ENCODE measurements at places on chromosomes 4 and X. TPM values are rescaled to one million over a fixed set of nuclear protein-coding genes. Genes with fewer than 3 reads are reported as not detected.

The CNGA1 gene
- 0.42 TPM for total RNA-seq

The TLR7 gene
- total RNA-seq, result not detected

The LRP2BP gene
- total RNA-seq, result 0.89 TPM

The KLF8 gene
- under 0.01 TPM for total RNA-seq

The CXCL3 gene
- total RNA-seq, result 11.9 TPM

The SSX2B gene
- not detected for total RNA-seq

The PABPC1L2B gene
- total RNA-seq, result not detected

The VGLL1 gene
- total RNA-seq, result not detected

The CC2D2A gene
- 19.7 TPM for total RNA-seq

The UCHL1 gene
- 1,235 TPM for total RNA-seq

The CRMP1 gene
- 0.30 TPM for total RNA-seq

The SSX4B gene
- total RNA-seq, result not detected

The CT47A7 gene
- total RNA-seq, result not detected

The TLR10 gene
- total RNA-seq, result not detected

The MAGEA12 gene
- total RNA-seq, result not detected

The INTU gene
- 24.3 TPM for total RNA-seq

The IL9R gene
- not detected for total RNA-seq

The GPR78 gene
- total RNA-seq, result 1.2 TPM

The ADRA2C gene
- 2.6 TPM for total RNA-seq
